Stimulated activated CD4-positive, alpha-beta T cell treated with anti-CD3 and anti-CD28 coated beads, Interleukin-1b, Interleukin-23, amount 100 ng/mL, for 48 hours (primary cell): ENCODE measurements at places on chromosomes 1 and 21.

DNA sequence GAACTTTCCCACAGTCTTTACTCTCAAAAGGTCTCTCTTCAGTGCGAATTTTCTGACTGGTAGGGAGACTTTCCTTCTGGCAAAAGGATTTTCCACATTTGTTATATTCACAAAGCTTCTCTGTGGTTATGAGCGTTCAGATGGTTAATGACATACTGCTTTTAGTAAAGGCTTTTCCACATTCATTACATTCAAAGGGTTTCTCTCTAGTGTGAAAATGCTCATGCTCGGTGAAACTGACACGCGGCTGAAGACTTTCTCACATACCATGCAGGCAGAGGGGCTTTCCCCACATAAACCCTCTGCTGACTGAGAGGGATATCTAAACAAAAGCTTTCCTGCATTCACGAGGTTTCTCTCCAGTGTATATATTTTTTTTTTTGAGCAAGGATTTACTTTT lies 9.9 kb upstream of the KLF18 start:
- DNase-seq, result peak; percentile 10

DNA sequence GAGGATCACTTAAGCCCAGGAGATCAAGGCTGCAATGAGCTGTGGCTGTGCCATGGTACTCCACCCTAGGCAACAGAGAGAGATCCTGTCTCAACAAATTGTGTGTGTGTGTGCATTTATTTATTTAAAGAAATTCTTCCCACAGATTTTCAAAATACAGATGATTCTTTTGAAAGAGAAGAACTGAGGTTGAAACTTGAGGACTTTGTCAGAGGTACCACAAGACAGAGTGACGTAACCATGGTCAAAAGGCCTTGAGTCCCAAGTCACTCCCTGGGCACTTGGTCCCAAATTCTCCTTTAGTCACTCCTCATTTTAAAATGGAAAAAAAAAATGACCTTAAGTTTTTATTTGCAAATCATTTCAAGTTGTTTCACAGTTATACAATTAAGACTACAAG lies 57.4 kb downstream of the TIAM1 start:
- no peak for DNase-seq

DNA sequence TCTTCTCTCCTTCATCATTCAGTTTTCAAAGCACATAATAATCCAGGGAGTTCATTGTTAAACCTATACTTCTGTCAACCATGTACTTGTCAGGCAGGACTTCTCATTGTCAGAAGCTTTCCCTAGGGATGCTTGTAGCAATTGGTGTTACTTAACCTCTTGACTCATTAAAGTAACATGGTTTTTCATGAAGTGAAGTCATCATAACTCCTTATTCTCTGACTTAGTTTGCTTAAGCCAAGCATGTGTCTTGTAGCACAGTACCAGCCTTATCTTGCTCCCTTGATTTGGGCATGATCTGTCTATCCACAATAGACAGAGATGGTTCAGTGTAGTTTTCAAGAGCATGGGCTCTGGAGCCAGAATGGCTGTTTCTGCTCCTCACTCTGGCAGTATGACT lies 45.3 kb downstream of the LRIG2 start:
- DNase-seq, result no peak

GRCh38 chr1:31617916-31618746 lies 642 bp downstream of the HCRTR1 start:
- DNase-seq, result peak; percentile 37

GRCh38 chr1:233368106-233368788 lies 40.7 kb downstream of the MAP3K21 start:
- no peak for DNase-seq

GRCh38 chr1:29684141-29684540 lies 447.8 kb downstream of the PTPRU start:
- DNase-seq, result no peak

- DNase-seq, result no peak
These were observed 2.1 kb downstream of the SDE2 start for GRCh38 chr1:225996946-225997545.

DNA sequence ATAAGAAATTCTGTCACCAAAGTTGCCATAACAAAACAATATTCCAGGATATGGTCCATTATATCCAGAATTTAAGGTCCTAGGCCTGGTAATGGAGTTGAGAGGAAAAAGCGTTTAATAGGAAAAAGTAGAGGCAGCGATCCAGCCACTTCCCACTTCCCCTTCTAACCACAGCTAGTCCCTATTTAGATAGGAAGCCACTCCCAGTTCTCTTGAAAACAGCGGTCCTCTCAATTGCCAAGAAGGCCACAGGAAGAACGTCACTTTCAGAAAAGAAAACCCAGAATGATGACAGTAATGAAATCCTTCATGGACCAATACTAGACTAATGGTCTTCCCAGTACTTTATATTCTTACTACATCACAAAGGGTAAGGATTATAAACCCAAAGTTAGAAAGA lies 38.6 kb downstream of the ABL2 start:
- no peak for DNase-seq

DNA sequence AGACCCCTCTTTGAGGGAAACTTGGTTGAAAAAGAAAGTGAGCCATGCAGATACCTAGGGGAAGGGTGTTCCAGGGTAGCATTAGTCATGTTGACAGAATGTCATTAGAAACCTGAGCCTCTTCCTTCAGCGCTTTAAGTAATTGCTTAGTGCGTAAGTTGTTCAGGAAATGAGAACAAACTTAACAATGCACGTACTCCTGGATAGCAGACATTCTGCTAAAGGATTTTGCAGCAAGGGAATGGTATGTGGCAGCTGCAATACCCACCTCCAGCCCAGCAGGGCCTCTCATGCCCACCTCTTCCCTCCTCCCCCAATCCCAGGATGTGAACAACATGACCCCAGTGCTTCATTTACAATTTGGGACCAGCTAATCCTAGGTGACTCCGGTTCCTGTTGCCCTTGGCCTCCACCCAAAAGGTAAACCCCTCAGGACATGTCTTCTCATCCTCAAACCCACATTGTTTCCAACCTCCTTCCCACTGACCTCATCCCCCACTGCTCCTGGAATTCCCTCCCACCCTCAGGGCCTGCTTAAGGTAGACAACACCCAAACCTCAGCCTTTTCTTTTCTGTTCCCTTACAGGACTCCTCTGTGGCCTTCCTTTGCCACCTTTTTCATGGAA lies 98.0 kb upstream of the BCAR3 start:
- no peak for DNase-seq

DNA sequence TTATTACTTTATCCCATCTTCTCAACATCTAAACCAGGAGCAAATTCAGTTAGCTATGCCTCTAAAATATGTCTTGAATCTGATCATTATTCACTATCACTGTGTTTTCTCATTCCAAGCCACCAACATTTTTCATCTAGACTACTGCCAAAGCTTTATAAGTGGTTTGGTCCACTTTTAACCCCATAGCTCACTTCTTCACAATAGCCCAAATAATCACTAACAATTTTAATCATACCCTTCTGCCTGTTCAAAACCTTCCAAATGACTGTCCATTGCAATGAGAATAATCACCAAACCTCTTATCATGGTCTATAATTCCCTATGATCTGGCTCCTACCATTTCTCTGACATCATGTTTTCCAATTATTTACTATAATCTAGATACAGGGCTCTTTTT lies 149.8 kb upstream of the ZNHIT6 start:
- DNase-seq, result no peak
